Hindlimb muscle (tissue), 1 donor: ENCODE measurements at places on chromosomes 7 and 10.

GRCh38 chr7:127751062-127751461 lies 99.1 kb downstream of the SND1 start:
- DNase-seq: no peak

- DNase-seq: no peak
These were observed 3.3 kb downstream of the MAPK8 start for GRCh38 chr10:48309711-48310226.

DNA sequence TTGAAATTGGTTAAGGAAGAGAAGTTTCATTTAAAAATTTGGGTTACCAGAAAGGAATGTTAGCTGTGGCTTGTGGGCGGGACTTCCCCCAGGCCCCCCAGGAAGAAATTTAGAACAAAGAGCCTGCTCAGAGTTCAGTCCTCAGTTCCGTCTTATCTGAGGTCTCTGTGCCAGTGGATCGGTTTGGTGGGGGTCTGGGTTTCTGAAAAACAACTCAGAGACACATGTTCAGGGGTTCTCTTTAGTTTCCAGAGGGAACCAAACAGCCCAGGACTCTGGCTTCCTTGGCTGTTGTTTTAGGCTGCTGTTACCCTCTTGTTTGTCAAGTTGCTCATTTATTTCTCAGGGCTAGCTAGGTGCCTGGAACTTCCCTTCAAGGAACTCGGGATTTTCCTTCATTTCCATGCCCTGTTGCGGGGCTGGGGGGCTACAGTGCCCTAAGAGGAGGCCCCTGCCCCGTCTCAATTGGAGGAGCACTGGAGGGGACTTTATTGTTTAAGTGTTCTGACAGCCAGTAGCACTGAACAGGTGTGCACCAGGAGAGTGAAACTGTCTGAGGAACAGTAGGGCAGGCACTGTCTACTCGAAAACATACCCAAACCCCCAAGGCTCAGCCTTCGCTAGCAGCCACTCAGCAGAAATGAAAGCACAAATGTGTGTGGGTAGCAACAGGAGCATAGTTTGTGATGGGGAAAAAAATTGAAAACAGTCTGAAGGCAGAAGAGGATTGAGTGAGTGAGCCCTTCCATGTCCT lies 59.9 kb downstream of the ALOX5 start:
- no peak for DNase-seq

DNA sequence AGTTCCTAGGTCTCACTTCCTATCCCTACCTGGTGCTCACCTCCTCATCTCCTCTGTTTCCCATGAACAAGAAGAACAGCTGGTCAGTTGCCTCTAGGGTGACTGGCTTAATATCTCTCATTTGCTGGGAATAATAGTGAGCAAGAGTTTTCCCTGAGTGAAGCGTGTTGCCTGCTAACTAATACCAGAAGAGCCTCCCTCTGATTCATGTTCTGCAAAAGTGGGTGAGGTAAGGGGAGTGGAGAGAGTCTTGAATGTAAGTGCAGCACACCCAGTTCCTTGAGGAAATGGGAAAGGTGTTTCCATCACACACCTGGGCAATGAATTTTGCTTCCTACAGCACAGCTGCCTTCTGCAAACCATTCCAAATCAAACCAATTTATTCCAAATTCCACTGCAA lies 29.6 kb downstream of the FZD1 start:
- no peak for DNase-seq

- DNase-seq: no peak
These were observed 265.4 kb upstream of the SLC26A5 start for GRCh38 chr7:103711413-103711812.

DNA sequence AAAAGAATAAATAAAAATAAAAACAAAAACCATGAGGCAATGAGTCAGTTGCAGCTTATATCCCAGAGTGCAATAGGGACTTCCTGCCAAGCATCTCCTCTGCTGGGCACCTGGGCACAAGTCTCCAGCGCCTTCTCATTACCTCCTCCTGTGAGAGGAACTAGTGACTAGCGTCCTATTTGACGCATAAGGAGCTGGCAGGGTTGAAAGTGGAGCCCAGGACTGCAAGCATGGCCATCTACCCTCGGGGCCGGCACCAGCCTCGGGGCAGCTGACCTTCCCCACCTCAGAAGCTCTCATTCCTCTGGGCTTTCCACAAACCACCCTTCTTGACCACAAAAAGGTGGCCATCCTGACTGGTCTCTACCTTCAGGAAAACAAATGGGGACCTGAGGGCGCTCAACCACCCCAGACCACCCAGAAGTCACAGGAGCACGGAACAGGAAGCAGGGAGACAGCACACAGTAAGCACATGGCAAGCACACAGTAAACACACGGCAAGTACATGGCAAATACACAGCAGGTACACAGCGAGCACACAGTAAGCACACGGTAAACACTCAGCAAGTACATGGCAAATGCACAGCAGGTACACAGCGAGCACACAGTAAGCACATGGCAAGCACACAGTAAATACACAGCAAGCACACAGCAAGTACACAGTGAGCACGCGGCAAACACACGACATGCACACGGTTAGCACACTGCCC lies 19.1 kb downstream of the CTBP2 start:
- DNase-seq: no peak

DNA sequence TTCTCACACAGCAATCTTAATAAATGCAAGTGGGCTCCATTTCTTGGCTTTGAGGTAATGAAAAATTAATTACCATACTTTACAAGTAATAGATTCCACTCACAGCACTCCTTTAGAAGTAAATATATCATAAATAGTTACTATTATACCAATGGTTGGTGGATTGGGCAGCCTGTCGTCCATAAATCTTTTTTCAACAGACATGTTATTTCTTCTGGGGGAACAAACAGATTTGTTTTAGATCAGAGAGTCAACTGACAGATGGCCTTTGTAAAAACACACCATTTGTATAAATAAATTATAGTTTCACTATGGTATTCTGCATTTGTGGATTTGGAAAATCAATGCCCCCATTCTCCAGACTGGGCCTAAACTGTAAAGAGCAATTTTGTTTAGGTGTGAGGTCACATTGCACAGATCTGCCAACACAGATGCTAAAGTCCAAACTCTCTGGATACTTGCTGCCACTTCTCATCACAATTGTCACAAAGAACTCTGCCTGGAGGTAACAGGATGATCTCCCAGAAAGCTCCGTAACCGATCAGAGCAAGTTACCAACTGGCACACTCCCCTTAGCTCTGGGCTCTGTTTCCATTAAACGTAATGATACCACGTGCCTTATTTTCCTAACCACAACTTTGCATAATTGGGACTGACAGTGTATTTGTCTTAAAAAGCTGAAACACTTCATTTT lies 4.5 kb upstream of the MACROH2A2 start:
- no peak for DNase-seq

- no peak for DNase-seq
These were observed 132.9 kb downstream of the ANLN start for GRCh38 chr7:36522453-36523007.

- no peak for DNase-seq
These were observed 95.8 kb upstream of the SH2B2 start for GRCh38 chr7:102190776-102191350.

DNA sequence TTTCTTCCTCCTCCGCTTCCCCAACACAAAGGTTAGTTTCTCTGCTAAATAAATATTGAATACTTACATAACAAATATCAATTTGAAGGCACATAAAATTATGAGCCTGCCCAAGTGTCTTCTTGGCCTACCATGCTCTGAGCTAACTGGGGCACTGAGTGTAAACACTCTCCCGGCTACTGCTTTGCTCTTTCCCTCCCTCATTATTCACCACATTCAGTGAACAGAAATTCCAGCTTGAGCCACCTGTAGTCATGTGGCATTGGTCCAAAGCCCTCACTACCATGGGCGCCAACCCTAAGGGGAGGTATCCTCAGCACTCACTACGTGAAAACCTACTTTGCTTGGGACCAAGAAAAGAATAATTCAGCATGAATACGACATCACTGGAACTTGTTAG lies 409.0 kb downstream of the KCNMA1 start:
- DNase-seq: no peak

- peak; percentile 47 for DNase-seq
These were observed 59.6 kb upstream of the C1GALT1 start for GRCh38 chr7:7122701-7123281.

DNA sequence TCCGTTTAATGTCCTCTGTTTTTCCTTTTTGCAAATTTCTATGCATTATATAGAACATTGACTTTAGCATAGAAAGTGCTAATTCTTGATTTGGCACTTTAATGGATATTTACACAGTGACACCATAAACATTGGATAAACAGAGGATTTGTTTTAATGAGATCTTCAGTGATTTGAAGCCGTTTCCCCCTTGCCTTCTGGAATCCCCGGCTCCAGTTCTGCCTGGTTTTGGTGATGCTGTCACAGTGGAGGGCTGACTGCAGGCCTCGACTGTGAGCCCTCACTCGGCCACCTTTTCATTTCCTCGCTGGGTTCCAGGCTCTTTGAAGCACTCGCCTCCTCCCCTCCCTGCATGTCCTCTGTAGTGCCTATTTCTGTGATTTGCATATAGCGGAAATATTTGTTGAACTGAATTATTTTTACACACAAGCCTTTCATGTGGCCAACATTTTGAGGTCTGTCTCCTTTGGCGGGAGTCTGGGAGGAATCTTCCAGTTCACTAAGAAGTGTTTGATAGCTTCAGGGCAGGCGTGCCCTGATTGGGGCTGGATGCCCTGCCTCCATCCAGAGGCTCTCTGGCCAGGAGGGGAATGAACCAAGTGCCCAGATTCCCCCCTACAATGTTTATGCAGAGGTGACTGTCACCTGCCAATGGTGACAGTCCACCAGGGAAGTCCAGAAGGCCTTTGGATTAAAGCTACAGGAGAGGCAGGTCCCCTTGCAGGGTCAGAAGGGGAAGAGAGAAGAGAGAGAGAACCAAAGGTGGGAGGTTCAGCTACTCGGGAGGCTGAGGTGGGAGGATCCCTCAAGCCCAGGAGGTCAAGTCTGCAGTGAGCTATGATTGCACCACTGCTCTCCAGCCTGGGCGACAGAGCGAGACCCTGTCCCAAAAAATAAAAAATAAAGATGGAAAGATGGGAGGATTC lies 67.5 kb downstream of the CUX1 start:
- DNase-seq: no peak

DNA sequence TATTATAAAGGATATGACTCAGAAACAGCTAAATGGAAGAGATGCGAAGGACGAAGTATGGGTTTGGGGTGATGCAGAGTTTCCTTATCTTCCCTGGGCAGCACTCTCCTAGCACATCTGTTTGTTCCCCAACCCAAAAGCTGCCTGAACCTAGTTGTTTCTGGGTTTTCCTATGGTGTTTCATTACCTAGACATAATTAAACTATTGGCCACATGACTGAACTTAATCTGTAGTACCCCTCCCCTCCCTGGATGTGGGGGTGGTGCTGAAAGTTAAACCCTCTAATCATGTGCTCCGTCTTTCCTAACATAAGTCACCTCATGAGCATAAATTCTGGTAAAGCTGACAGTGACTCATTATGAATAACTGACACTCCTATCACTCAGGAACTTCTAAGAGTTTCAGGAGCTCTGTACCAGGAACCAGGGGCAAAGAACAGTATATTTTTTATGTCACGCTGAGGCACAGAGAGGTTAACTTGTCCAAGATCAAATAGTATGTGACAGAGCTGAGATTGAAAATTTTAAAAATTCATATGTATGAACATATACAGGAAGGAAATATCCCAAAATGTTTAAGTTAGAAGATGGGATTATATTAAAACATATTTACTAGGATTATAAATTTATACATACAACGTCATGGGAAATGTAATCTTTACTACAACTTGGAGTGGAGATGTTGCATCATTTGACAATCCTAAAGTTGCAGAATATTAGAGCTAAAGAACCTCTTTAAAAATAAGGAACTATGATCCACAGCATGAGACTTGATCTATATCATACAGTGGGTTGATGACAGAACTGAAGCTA lies 4.8 kb downstream of the STRIP2 start:
- DNase-seq: no peak

DNA sequence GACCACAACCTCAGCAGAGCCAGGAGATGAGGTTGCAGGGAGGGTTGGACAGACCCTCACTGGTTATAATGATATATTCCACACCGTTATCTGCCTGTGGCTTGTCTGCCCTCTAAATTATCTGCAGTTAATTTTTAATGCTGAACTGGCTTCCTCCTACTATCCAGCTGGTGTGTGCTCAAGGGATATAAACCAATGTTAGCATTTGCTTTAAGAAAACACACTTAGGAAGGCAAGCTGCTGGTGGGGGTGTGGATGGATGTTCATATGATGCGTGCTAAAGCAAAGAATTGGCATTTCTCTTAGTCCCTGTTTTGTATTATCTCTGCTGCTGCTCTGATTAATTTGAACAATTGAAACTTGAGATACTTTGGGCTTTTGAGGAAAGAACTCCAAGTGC lies 132.2 kb upstream of the NPVF start:
- no peak for DNase-seq

- DNase-seq: no peak
These were observed 18.7 kb downstream of the CCDC136 start for GRCh38 chr7:128810473-128810872.

GRCh38 chr10:48684463-48684791 lies 246 bp upstream of the WDFY4 start:
- no peak for DNase-seq

DNA sequence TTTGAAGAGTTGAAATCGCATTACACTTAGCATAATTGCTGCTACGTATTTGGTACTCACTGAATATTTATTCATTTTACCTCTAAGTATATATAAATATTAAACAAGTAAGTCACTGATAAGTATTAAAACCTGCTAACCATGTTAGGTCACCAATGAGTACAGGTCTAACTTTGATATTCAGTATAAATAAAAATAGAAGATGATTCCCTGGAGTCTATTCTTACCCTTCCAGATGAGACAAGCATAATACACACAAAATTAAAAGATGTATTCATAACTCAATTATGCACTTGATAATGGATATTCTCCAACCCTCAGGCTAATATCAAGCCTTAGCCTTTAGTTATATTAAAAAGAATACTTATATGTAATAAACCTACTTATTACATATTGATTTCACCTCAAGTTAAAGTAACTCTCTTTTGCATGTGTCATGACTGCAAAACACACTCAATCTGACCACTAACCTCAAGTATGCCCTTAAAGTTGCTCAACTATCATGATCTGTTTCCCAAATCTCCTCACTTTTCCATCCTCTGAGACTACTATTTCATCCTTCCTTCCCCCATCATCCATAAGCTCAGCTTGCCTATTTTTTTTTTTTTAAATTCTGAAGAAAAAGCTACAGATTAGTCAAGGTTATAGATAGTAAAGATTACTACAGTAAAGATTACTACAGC lies 46.8 kb downstream of the IPMK start:
- no peak for DNase-seq

DNA sequence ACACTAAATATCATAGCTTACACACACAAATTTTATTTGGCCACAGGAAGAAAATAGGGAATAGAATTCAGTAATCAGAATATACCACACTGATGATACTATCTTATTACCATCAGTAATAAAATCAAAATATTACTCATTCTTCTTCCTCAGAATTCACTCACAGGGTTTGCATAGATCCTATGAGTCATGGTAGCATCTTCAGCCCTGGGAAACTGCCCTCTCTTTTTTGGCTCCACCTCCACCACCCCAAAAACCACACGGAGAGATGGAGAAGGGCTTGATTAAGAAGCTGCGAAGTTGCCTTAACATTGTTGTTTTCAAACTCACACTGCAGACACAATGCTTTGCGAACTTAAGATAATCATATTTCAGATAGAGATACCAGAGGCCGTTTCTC lies 154.1 kb upstream of the AHR start:
- DNase-seq: no peak
